T-helper 9 cell (primary cell): ENCODE measurements at places on chromosomes 13 and 19.

GRCh38 chr13:59318320-59318930, 845.3 kb downstream of the DIAPH3 start:
- DNase-seq: peak; percentile 39

DNA sequence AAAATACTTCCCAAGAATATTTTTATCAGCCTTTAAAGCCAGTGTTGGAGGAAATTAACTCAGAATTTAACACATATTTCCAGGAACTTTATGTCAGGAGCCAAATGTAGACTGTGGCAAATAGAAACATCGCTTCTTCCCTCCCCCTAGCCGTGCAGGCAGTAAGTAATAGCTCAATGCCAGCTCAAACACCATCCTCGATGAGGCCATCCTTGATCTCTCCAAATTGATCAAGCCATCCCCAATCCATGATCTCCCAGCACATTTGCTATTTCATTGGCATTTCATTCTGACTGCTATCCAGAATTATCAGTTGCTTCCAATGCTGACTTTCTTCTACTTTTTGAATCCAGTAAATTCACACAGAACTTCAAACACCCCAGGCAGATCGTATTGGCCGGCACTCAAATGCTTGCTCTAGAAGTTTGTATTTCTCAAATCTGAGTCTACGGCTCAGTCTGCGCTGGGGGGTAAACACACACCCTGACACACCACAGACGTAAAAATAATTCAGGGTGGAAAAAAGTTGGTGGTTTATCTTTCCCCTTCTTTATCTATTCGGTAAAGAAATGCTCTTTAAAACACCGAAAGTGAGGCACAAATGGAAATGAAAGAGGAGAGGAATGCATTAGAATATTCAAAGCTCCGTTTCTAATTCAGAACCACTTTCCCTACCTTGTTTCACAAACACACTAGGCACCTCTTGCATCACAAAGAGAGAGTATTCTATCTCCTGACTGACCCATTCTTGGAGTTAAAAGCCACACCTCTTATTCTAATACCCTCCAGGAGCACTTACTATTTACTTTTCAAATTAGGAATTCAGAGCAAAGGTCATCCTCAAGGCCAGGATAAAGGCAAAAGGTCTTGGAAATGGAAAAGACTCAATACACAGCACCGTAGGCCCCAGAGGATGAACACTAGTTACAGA, 991 bp downstream of the OBI1 start:
- DNase-seq: no peak

DNA sequence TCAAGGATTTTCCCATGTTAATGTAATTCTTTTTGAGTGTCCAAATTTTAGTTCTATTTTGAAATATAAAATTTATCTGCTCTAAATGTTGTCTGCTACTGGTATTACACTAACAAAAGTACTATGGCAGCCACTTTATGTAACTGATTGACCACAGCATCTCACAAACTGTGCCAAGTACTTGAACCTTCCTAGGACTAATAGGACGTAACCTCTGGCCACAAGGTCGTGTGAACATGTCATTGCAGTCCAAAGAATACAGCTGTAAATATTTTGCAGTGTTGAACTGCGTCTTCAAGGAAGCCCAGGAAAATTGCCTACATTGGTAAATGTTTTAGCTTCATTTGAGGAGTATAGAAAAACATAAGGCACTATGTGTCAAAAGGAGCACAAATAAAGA, 1.9 kb downstream of the KCTD4 start:
- no peak for DNase-seq

GRCh38 chr13:113171250-113172125, 13.0 kb downstream of the PROZ start:
- no peak for DNase-seq

DNA sequence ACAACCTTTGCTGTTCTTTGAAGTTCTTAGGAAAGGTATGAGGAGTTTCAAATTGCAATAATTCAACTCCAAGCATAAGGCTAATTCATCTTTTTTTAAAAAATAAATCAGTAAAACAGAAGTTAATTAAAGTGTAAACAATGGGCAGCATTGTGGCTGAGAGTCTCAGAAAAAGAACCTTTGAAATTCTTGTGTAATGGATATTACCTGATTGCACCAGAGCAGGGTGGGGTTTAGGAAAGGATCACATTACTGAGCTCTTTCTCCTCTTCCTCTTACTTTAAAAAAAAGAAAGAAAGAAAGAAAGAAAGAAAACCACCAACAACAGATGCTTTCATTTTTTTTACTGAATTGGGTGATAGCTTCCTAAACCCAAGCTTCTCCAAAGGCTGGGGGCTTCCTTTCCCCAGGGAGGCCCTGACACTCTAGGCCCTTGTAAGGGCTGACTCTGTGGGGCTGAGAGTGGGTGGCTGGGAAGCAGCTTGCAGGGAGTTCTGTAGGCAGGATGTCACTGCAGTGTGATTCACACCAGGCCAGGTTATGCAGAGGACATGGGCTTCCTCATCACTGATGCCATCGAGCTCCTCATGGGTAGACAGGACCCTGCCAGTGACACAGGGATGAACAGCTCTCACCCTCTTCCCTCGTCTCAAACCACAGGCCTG, 564.5 kb downstream of the FGF9 start:
- DNase-seq: no peak

DNA sequence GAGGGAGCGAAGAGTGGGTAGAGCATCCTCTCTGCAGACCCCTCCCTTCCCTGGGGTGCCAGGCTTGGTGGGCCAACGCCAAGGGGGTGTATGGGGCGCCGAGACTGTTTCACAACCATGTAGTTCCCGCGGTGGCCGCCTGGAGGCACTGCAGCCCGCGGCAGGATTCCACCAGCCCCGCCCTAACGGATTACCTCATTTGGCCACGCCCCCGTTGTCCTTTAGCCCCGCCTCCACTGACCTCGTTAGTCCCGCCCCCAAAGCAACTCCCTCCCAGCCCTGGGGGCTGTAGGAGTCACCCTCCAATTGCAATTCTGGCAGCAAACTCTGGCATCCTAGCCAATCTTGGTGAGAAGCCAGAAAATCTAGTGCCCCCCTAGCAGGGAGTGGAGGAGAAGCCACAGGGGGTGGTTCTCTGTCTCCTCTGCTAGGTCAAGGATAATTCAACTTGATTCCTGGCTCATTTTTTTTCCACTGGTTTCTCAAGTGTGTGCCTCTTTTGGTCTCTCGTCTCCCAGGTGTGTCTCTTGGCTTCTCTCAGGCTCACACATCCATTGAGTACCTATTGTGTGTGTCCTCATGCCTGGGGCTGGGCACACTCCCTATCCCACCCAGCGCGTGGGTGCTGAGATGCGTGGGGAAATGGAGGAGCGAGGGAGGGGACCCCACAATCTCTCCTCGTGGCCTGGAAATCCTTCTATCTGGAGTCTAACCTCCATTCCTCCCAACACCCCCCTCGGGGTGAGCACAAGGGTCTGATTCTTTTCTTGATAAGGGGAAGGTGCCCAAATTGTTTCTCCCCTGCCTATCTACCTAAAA, 2.0 kb downstream of the OLFM2 start:
- DNase-seq: peak; percentile 86

DNA sequence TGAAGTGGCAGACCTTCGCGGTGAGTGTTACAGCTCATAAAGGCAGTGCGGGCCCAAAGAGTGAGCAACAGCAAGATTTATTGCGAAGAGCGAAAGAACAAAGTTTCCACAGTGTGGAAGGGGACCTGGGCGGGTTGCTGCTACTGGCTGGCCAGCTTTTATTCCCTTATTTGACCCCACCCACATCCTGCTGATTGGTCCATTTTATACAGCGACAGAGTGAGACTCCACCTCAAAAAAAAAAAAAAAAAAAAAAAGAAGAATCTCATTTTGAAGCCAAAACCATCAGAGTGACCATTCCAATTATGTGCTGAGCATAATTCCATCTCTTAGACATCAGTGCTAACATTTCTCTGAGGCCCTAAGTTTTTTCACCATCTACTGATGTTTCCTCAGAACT, 1.9 kb upstream of the ZNF552 start:
- no peak for DNase-seq

DNA sequence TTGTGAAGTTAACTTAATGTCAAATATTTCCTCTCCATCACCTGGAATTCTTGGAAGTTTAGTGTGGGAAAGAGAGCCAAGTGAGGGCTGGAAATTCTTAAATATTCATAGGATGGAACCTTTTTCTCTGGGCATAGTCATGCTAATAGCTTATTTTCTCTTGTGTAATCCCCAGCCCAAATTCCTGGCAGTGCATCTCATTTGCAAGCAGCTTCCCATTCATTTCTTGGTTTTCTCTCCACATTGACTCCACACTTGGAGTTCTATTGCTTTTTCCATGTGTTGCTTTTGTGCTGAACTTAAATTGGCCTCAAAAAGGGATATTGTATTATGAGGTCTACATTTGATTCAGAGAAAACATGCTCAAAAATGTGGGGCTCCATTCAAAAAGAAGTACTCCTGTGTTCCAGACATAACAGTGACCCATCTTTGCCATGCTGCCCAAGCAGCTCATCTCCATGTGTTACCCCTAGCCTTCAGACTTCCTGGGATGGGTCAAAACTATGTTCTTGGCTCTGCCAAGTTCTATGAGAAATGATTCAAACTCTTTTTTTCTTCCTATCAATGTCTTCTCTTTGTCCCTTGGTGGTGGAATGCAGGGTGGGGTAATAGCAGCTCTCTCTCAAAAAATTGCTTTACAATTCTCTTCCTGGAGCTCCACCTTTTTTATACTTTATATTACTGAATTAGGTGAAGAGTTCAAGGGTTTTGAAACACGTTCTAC, 2471.5 kb downstream of the PCDH9 start:
- DNase-seq: no peak

DNA sequence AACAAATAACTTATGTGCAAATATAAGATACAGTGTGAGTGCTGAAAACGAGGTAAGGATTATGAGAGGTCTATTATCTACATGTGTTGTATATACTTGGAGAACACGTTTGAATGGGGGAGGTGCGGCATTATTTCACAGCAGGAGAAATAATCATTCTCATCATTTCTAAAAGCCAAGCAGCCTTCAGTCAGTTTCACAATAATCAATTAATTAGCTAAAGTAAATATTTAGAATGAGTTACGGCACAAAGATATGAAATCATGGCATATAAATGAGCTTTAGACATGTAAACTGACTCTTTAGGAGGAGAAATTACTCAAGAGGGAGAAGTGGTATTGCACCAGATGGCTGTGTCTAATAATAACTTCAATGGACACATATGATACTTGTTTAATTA, 366.6 kb downstream of the DNAJC15 start:
- no peak for DNase-seq

DNA sequence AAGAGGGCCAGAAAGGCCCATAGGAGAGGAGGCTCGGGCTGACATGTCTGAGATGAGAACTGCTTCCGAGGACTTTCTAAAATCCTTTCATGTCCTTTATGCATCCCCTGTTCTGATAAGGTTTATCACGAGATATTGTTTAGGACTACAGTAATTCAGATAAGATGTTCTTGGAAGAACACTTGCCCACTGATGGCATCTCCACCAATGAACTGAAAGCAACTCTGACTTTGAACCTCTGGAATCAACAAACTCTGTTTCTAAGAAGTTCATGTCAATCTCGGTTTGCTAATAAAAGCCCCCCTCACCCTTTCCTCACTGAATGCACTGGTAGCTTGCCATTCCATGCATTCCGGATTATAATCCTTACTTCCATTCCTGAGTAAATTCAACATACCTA, 90.9 kb downstream of the FGF9 start:
- DNase-seq: no peak

DNA sequence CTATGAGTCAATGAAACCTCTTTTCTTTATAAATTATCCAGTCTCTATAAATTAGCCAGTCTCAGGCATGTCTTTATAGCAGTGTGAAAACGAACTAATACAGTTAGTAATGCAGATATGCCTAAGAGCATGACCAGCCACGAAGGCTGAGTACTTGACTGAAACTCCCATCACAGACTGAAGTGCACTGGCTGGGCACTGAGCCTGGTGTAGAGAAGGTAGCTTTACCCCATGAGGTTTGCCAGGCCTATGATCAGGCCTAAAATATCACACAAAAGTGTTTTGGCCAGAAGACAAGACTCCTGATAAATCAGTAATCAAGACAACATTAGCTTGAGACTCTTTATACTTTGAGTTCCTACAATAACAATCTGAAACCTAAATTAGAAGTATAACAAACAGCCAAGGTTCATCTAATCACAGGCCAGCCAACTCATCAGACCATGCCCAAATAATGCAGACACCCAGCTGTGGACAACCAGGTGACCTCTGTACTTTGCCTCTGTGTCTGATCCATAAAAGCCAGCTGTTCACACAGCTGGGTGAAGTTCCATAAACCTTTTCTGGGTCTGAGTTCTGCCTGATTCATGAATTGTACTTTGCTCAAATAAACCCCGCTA, 771.8 kb upstream of the SLITRK1 start:
- DNase-seq: no peak

GRCh38 chr19:14835011-14835410, at the start of the genes OR7A5 and OR7C1:
Gene OR7A5, minus strand, starts transcription at chr19:14835185. Its CDS starts 6,944 bp downstream, at chr19:14828241.
Gene OR7C1, minus strand, starts transcription at chr19:14835185. Its CDS starts 35,049 bp downstream, at chr19:14800136.
- no peak for DNase-seq

- DNase-seq: peak; percentile 87
These were observed at the start of gene ESD for GRCh38 chr13:46796515-46797474. Gene ESD, minus strand, starts transcription at chr13:46797161. Its CDS starts 5,748 bp downstream, at chr13:46791413.

DNA sequence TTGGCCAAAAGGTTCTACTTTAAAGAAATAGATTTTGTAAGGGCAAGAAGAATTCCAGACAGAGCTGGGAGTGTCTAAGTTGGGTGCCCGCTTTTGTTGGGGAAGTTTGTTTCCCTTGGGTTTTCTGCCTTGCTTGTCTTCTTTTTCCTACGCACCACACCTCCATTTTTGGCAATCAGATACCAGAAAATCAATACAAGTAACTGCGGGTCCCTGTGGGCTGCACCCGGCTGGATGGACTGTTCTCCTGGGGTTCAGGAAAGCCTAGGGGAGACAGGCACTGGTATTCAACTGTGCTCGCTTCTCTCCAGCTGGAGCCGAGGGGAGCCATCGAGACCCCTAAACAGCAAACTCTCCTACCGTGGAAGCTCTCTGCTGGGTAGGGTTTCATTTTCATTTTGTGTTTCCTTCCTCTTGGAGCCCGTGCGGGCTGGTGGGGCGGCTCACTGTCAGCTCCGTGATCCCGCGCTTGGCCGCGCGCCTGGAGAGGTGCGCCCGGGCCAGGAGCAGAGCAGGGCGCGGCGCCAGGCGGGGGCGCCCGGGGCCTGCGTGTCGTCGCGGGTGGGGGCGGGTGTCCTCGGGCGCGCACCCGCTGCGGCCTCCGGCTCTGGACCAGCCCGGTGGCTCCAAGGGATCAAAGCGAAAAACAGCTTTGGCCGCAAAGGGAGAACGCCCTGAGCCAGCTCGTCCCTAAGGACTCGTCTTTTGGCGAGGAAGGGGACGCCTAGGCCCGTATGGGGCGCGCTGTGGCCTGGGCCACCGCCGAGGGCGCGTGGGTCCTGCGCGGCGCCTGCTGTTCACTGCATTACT, 347.2 kb downstream of the ZNF536 start:
- DNase-seq: no peak

GRCh38 chr13:114068656-114069318, 63.6 kb downstream of the RASA3 start:
- DNase-seq: no peak

DNA sequence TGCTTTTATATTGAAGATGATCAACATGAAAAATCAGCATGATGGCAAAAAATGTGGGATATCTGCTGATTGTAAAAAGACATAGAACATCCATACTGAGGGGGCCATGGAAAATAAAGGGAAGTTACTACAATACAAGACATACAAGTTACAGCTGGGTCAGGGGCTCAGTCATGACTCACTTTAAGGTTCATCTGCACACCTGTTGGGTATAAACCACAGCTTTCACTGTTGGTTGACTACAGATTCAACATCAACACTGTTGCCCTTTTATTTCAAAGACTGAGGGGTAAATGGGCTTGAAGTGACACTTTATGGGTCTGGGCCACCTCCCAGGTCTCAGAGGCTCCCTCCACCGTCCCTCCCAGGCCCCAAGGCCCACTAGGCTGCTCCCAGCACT, 98.1 kb upstream of the IRS2 start:
- no peak for DNase-seq

GRCh38 chr19:37920591-37921450, 13.8 kb downstream of the SIPA1L3 start:
- DNase-seq: no peak
